ENCODE measurements at places on chromosomes 11 and 22.

- peak; percentile 85 for DNase-seq
These were observed 27.0 kb downstream of the TESMIN start for GRCh38 chr11:68724293-68724692.

GRCh38 chr11:65692367-65692766, 19.7 kb upstream of the KAT5 start:
- no peak for DNase-seq

- no peak for DNase-seq
These were observed 453.5 kb downstream of the OPCML start for GRCh38 chr11:133078591-133079404.

DNA sequence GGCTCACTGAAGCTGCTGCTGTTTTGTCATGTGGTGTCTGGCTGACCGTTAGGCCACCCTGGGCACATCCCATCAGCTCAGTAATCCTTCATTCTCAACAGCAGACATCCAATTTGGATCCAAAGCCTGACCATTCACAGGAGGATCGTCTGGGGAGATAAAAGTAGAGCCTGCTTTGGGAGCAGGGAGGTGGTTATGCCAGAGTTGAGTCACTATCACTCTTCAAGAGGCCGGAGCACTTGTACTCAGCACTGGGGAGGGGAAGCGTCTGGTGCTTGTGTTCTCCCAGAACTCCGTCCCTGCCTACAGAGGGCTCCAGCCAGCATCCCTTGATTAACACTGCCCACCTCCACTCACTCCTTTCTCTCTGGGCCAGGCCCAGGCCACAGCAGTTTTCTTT, 382.6 kb downstream of the OPCML start:
- no peak for DNase-seq

DNA sequence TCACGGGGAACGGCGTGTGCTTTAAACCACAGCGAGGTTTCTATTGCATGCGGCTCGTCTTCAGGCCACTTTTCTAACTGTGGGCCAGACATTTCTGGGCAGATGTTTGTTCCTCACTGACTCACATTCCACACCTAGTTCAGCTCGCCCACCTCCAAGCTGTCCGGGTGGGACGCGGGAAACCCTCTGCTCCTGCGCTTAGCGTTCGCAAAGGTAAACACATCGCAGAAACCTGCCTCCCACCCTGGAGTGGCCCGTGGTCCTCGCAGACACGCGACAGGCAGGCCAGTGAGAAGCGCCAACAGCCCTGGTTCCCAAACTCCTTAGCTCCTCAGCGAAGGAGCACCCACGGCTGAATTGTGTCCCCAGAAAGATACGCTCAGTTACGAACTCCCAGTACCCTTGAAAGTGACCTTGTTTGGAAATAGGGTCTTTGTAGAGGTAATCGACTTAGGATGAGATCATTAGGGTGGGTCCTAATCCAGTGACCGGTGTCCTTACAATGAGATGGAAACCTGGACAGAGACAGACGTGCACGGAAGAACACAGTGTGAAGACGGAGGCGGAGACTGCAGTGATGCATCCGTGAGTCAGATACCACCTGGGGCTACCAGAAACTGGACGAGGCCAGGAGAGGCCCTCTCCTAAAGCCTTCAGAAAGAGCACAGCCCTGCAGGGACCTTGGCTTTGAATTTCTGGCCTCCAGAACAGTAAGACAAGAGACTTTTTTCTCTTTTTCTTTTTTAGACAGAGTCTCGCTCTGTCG, 82.7 kb downstream of the CELSR1 start:
- no peak for DNase-seq

- no peak for DNase-seq
These were observed 545.0 kb downstream of the ETS1 start for GRCh38 chr11:128042290-128042751.

GRCh38 chr11:69170704-69171103, 15.0 kb downstream of the SMIM38 start:
- no peak for DNase-seq

GRCh38 chr11:123573286-123573685, 81.1 kb downstream of the SCN3B start:
- DNase-seq = no peak

GRCh38 chr11:104329078-104329665, 165.2 kb upstream of the PDGFD start:
- no peak for DNase-seq

DNA sequence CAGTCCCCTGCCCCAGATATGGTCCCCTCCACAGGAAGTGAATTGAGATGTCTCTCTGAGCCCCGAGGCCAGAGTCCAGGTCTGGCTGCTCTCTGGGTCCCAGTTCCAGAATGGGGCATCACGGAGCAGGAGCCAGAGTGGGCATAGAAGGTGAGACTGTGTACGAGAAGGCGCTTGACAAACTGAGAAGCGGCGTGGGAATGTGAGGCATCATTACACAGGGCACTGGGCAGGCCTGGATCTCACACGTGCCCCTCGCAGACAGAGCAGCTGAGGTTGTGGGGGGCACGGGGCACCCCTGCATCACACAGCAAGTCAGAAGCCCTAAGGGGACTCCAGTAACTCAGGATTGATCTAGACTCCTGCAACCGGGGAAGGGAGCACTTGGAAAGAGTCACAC, 9.2 kb downstream of the STARD10 start:
- no peak for DNase-seq

DNA sequence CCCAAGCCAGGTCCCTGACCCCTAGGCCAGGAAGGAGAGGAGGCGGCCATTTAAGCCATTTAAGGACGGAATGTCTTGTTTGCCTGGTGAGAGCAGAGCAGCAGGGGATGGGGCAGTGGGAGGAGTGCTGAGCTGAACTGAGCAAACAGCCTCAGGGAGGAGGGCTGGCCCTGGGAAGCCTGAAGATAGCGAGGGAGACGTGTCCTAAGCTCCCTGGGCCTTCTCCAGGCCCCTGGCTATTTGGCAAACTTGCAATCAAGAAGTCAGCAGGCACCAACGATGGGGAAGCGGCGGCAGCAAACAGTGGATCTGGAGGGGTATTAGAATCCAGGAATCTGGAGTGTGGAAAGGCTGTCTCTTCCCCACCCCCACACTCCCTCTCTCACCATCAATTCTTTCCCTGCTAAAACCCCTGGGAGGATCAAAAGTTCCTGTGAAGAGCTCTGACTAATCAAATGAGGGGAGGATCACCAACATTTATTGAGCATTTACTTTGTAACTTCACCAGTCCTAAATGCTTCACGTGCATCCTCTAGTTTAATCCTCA, 8.8 kb downstream of the BCL9L start:
- no peak for DNase-seq

GRCh38 chr22:36160499-36160942, at the start of gene APOL3:
Gene APOL3, minus strand, starts transcription at chr22:36160755. Its CDS starts 11,700 bp downstream, at chr22:36149055.
- DNase-seq = no peak

- no peak for DNase-seq
These were observed 11.5 kb downstream of the BMAL1 start for GRCh38 chr11:13289081-13289480.

DNA sequence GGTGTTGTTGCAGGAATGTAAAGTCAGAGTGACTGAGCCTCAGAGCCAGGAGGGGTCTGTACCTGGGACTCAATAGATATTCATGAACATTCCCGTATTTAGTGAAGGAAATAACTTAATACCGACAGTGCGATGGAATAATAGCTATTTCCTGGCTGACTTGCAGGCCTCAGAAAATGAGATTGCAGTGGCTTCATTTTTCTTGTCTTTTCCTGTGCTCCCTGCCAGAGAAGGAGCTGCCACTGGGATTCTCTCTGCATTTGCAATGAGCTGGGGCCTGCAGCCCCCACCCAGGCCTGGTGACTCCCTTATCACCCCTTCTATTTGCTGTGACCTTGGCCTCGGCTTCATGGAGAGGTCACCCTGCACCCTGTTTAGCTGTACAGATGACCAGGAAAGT, 173.4 kb downstream of the MIAT start:
- no peak for DNase-seq

GRCh38 chr11:131760091-131761061, 390.0 kb downstream of the NTM start:
- no peak for DNase-seq

GRCh38 chr11:100473390-100473740, 213.7 kb upstream of the ARHGAP42 start:
- DNase-seq = no peak

DNA sequence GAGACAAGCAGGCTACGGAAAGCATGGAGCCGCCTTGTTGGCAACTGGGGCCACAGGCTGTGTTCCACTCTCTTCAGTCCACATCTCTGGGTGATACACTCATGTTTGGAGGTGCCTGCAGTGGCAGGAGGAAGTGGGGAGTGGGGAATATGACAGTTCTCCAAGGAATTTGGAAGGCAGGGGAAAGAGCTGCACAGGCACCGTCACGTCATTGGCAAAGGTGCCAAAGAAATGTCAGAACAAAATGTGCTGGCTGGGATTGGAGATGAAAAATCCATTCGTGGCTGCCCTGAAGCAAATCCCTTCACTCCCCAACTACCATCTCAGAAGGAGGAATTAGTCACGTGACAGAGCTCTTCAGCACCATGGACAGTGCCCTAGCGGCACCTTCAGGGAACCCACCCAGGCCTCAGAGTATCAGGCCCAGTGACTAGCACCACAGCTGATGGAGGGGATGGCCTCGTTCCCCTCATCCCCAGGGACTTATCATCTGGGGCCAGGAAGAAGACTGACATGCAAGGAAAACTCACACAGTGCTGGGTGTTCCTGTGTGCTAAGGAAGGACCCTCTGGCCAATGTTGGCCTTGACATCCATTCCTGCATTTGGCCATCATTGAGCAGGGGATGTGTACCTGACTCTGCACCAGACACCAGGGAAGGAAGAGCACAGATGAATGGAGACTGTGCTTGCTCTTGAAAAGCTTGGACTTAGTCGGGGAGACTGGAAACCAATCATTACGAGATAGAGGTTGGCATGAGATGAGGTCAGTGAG, 48.5 kb upstream of the PRDM11 start:
- peak; percentile 43 for DNase-seq

GRCh38 chr11:34706709-34707461, 86.0 kb downstream of the EHF start:
- no peak for DNase-seq

DNA sequence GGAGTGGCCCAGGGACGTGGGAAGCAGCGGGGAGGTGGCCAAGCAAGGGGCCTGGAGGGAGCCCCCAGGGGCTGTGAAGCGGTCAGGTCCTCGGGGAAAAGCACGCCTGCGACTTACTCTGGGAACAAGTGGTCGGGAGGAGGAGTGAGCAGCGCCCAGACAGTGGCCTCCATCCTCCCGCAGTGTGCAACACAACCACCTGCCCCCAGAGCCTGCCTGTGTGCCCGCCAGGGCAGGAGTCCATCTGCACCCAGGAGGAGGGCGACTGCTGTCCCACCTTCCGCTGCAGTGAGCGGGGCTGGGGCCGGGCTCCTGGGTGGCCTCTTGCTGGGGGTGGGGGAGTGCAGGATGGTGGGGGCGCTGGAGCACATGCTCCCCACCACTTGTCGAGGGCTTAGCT, 35.0 kb downstream of the MUC5B start:
- DNase-seq = no peak

- DNase-seq = no peak
These were observed 38.1 kb downstream of the DBX1 start for GRCh38 chr11:20122131-20122530.

DNA sequence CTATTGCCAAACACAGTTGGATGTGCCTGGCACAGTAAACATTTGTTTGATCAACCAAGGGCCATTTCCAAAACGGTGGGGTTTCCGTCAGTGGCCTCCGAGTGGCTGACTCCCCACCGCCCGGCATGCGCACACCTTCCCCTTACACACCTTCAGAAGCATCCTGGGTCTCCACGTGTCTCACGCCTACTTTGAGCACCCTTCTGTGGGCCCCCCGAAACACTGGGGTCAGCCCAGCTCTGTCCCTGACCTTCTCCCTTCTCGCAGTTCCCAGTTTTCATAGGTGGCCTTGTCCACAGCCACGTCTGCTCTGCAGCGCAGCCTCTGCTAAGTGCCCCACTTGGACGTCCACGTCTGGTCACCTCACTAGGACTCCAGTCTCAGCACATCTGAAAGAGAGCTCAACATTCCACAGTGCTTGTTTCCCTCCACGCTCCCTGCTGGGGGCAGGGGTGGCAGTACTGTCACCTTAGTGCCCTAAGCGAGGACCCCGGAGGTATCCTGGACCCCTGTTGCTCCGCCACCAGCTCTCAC, 13.2 kb upstream of the SHANK2 start:
- no peak for DNase-seq

DNA sequence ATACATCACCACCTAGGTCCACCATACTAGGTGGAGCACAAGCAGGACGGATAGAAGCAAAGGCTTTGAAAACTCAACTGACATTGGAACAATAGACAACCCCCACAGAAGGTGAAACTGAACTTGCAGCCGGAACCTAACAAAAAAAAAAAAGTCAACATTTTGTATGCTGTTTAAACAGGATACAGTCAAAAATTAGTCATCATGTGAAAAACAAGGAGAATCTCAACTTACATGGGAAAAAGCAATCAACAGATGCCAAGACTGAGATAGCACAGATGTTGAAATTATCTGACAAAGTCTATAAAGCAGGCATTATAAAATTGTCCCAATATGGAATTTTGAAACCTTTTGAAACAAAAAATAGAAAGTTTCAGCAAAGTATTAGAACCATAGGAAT, 123.8 kb downstream of the RAB38 start:
- no peak for DNase-seq

DNA sequence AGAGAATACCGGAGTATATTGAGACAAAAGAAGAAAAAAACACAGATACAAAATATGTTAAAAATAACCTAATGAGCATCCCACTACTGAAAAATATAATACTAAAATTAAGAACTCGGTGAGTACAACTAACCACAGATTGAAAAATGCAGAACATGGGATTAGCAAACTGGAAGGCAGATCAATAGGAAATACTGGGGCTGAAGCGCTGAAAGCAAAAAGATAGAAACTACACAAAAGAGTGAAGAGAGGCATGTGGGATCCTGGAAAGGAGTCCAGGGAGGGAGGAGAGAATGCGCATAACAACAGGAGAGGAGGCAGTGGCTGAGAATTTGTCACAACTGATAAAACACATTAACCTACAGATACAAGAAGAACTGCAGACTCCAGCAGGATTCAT, 159.3 kb downstream of the EFCAB6 start:
- no peak for DNase-seq

- no peak for DNase-seq
These were observed 265.9 kb downstream of the LARGE1 start for GRCh38 chr22:33654173-33654895.

- DNase-seq = no peak
These were observed 11.4 kb upstream of the FAM83F start for GRCh38 chr22:39983346-39983745.

DNA sequence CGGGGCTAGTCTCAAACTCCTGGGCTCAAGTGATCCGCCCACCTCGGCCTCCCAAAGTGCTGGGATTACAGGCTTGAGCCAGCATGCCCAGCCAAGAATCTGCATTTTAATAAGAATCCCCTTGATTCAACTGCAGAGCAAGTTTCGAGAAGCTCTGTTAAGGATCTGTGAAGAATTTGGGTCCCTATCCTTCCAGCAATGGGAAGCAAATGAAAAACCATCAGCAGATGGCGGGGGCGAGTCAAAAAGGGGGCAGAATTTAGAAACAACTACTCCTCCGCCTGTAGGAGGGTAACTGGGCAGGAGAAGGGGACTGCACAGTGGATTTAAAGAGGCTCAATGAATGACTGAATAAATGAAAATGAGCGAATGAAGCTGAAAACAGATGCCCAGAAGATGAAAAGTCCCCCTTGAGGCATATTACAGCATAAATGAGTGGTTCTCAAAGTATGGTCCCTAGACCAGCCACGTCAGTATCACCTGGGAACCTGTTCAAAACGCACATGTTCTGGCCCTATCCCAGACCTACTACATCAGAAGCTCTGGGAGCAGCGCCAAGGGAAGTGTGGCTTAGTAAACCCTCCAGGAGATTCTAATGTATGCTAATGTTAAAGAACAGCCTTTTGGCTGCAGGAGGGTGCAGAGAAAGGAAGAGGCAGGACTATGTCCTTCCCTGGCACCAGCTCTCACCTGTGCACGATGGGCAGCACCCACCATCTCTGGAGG, 15.0 kb downstream of the VWCE start:
- DNase-seq = no peak

GRCh38 chr11:12434325-12434654, 56.9 kb downstream of the PARVA start:
- no peak for DNase-seq
